A549 treated with ZK216348 at 1 μM for 4 hours (cell line): ENCODE measurements at places on chromosomes 13 and 19. TPM values are rescaled to one million over a fixed set of nuclear protein-coding genes. Genes with fewer than 3 reads are reported as not detected.

Gene GPR4
- 0.21 to 0.69 TPM (median 0.30 TPM) in 5 replicates for total RNA-seq

Gene FXYD5
- 175 to 239 TPM (median 233 TPM) in 5 replicates for total RNA-seq

Gene SMIM44
- not detected in 5 replicates for total RNA-seq

Gene PSG2
- not detected in 5 replicates for total RNA-seq

Gene ADM5
- total RNA-seq = 2.7 to 6.9 TPM (median 5.7 TPM) in 5 replicates

Gene GRIK5
- 0.21 to 1.0 TPM (median 0.60 TPM) in 5 replicates for total RNA-seq

Gene KCNC3
- 0.78 to 1.7 TPM (median 1.5 TPM) in 5 replicates for total RNA-seq

Gene SCEL
- 0.49 to 0.88 TPM (median 0.78 TPM) in 5 replicates for total RNA-seq
